ENCODE measurements at places on chromosomes 1 and 21.

- no peak overlapping the region for H3K27ac ChIP-seq
- H3K27me3 ChIP-seq = peaks cover 13% of the 10 kb centered on the region
- peak overlapping the region; percentile 50 for H3K4me3 ChIP-seq
- no peaks in the 10 kb centered on the region for H3K36me3 ChIP-seq
- peaks cover 23% of the 10 kb centered on the region for H3K4me1 ChIP-seq
Measured at GRCh38 chr1:904310-904950, 19.3 kb upstream of the SAMD11 start.

GRCh38 chr1:96090134-96090533 is 631.5 kb upstream of the PTBP2 start:
- no peaks in the 10 kb centered on the region for H3K4me1 ChIP-seq
- H3K27ac ChIP-seq = no peak overlapping the region
- H3K36me3 ChIP-seq = no peaks in the 10 kb centered on the region
- H3K27me3 ChIP-seq = no peaks in the 10 kb centered on the region
- no peak overlapping the region for H3K4me3 ChIP-seq

GRCh38 chr1:180250883-180251509 is 20.9 kb downstream of the LHX4 start:
- peaks cover 28% of the 10 kb centered on the region for H3K27me3 ChIP-seq
- DNase-seq = no peak
- H3K36me3 ChIP-seq = no peaks in the 10 kb centered on the region
- H3K4me3 ChIP-seq = no peak overlapping the region
- H3K27ac ChIP-seq = no peak overlapping the region
- H3K4me1 ChIP-seq = no peaks in the 10 kb centered on the region

GRCh38 chr21:44989537-44989886 is 49.7 kb downstream of the SLX9 start:
- peaks cover 6% of the 10 kb centered on the region for H3K4me1 ChIP-seq
- H3K27ac ChIP-seq = no peak overlapping the region

DNA sequence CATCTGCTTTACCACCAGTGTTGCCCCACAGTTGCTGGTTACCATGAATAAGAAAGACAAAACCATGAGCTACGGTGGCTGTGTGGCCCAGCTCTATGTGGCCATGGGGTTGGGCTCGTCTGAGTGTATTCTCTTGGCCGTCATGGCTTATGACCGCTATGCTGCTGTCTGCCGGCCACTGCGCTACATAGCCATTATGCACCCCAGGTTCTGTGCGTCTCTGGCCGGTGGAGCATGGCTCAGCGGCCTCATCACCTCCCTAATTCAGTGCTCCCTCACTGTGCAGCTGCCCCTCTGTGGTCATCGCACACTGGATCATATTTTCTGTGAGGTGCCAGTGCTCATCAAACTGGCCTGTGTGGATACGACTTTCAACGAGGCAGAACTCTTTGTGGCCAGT is 14.0 kb downstream of the OR2G6 start:
- no peak overlapping the region for H3K4me3 ChIP-seq
- no peaks in the 10 kb centered on the region for H3K4me1 ChIP-seq
- H3K27me3 ChIP-seq = no peaks in the 10 kb centered on the region
